ENCODE measurements at places on chromosomes 7 and 10.

- DNase-seq: no peak
Observed at GRCh38 chr10:5433182-5433581, 20.8 kb downstream of the NET1 start.

- DNase-seq: no peak
Observed at GRCh38 chr10:78316451-78316931, 282.8 kb downstream of the RPS24 start.

DNA sequence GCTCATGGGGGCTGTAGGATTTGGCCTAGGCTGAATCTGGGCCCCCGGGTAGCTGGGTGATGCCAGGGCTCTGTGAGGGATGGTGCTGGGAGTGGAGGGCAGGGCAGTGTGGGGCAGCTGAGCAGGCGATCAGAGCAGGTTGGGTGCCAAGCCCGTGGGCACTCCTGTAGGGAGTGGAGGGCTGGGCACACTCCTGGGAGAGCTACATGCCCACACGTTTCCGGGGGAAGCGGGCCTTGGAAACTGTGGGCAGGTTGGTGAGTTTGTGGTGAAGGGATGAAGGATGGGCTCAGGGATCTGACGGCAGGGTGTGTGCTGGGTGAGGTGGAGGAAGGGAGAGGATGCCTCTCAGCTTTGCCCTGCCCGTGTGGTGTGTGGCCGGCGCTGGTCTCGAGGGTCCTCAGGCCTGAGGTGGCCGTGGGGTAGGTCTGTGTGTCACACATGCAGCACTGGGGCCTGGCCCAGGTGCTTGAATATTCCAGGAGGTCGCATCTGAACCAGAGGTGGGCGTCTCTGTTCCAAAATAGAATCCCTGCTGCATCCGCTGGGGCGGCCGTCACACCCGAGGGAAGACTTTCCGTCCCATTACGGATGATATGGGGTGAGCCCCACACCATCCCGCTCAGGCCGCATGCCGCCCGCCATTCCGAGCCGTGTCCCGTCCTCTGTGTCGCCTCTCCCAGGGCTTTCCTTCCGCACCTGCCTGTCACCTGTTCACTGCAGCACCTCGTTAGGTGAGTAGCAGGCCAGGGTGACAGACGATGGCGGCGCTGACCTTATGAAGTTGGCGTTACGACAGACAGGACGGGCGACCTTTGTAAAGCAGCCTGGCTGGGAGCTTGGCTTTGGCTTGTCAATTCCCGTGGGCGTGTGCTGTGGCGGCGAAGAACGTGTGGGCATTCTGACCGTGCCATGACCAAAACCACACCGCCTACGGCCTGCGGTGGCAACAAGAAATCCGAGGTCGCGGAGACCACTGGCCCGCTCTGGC lies 143.6 kb downstream of the ACTR3B start:
- no peak for DNase-seq

GRCh38 chr7:90768301-90768700 lies 172.2 kb downstream of the CDK14 start:
- DNase-seq: no peak

GRCh38 chr10:110334061-110334656 lies 29.4 kb upstream of the SMNDC1 start:
- no peak for DNase-seq

DNA sequence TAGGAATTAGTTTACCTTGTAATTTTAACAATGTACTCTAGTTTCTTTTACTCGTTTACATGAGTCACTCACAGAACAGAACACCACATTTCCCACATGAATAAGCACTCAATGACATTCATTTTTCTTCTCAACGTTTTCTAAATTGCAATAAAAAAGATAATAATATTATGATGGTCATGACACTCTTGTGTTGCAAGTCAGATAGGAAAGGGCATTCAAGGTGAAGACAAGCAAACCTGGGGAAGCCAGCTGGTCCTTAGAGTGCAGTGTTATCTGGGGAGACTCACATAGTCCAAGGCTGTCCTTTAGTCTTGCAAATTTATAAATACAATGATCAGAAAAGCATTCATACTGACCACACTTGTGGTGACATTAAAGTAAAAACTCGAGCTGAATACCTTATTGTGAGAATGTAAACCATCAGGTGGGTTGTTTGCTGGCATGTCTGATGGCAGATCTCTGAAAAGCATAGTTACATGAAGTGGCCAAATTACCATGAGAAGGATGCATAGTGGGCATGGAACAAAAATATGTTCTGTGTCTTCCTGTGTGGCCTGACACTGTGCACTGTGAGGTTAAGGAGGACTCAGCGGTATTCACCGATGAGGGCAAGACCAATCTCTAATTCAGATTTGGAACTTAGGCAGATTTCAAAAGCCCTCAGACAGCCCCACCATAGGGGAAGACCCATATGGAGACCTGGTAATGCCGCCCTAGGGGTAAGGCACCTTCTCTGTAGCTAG lies 158.9 kb upstream of the ASAH2 start:
- no peak for DNase-seq
